Esophagus muscularis mucosa (tissue), 4 donors: ENCODE measurements at places on chromosomes 5 and 9. TPM values are rescaled to one million over a fixed set of nuclear protein-coding genes. Genes with fewer than 3 reads are reported as not detected.

DNA sequence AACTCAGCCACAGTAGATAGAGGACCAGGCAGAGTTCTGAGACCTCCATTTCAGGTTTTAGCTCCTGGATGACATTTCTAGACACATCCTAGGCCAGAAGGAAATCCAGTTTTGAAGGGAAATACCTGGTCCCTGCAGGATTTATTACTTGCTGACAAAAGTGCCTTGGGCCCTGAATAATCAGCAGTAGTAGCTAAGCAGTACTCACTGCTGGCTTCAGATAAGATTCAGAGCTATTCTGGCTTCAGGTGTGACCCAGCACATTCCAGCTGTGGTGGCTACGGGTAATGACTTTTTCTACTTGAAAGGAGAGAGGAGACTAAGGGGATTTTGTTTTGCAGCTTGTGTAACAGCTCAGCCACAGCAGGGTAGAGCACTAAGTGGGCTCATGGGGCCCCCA, 34.0 kb downstream of the NDUFAF2 start:
- no peaks in the 10 kb centered on the region for H3K27me3 ChIP-seq
- peaks cover 7% of the 10 kb centered on the region for H3K4me1 ChIP-seq
- no peak overlapping the region for H3K27ac ChIP-seq
- H3K36me3 ChIP-seq, result no peaks in the 10 kb centered on the region

DNA sequence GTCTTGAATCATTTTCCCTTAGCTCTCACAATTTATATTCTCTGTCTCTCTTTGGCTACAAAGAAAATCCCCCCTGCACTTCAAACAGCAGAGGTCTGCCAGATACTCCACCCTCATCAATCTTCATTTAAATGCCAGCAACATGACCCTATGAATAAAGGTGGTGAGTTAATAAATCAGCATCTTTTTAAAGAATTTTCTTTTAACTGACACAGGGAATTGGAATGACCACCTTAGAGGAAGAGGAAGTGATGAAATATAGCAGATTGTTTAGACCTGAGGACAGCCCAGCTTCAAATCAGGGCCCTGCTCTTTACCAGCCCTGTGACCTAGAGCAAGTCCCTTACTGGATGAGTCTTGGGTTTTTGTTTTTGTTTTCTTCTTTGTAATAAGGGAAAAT, 223.1 kb upstream of the PAPPA start:
- H3K27me3 ChIP-seq, result no peaks in the 10 kb centered on the region
- H3K4me3 ChIP-seq, result no peak overlapping the region
- no peaks in the 10 kb centered on the region for H3K36me3 ChIP-seq
- no peak overlapping the region for H3K27ac ChIP-seq

GRCh38 chr9:12416716-12417115, 276.5 kb upstream of the TYRP1 start:
- H3K27ac ChIP-seq, result no peak overlapping the region
- DNase-seq, result no peak
- H3K36me3 ChIP-seq, result no peaks in the 10 kb centered on the region
- no peak overlapping the region for H3K4me3 ChIP-seq
- no peaks in the 10 kb centered on the region for H3K27me3 ChIP-seq
- H3K4me1 ChIP-seq, result no peaks in the 10 kb centered on the region

- H3K27me3 ChIP-seq, result peaks cover 8% of the 10 kb centered on the region
- H3K4me1 ChIP-seq, result no peaks in the 10 kb centered on the region
- no peak overlapping the region for H3K4me3 ChIP-seq
Observed at GRCh38 chr9:85262333-85262732, 479.4 kb downstream of the AGTPBP1 start.

DNA sequence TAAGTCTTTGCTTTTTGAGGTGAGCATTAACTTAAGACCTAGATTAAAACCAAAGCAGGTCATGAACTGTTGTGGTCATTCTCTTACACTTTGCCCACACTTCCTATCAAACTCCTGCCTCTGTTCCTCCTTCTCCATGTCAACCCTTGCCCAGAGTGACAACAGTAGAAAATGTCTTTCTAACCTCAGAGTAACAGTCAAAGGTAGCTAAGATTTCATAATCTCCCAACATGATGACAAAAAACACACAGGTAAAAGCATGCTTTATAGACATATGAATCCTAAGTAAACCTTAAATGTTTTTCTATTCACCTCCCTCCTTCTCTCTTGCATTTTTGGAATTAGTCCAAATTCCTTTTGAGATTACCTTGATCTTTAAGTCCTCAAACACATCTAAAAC, 422.3 kb downstream of the SPATA31D1 start:
- H3K4me3 ChIP-seq, result no peak overlapping the region
- H3K4me1 ChIP-seq, result no peaks in the 10 kb centered on the region
- DNase-seq, result no peak
- H3K27me3 ChIP-seq, result no peaks in the 10 kb centered on the region

- peaks cover 47% of the 10 kb centered on the region for H3K4me1 ChIP-seq
- H3K27ac ChIP-seq, result peak overlapping the region; percentile 89
- peak overlapping the region; percentile 77 for H3K4me3 ChIP-seq
- no peaks in the 10 kb centered on the region for H3K27me3 ChIP-seq
Observed at GRCh38 chr9:32525709-32526030, 326 bp downstream of the RIGI start.

TAF1L gene
- total RNA-seq, result not detected

DNA sequence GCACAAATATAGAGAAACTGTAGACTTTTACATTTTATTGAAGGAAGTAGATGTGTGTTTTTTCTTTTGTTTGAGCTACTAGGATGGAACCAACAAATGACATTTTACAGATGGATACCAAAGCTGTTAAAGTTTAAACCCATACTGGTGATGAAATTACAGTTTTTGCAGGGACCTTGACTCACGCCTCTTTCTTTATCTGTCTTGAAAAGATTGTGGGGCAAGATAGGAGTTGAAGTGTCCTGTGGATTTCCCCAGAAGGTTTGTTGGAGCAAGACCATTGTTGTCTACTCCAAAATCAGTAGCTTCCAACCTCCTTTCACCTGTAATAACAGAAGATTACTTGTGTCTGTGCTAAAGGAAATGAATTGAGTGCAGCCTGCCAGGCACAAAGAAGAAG, 4.1 kb upstream of the C5orf63 start:
- no peaks in the 10 kb centered on the region for H3K27me3 ChIP-seq
- H3K27ac ChIP-seq, result no peak overlapping the region
- H3K4me3 ChIP-seq, result no peak overlapping the region

DTWD2 gene
- 10.5 TPM for total RNA-seq

SLCO6A1 gene
- total RNA-seq, result not detected

- no peaks in the 10 kb centered on the region for H3K36me3 ChIP-seq
- peaks cover 80% of the 10 kb centered on the region for H3K4me1 ChIP-seq
- H3K27me3 ChIP-seq, result no peaks in the 10 kb centered on the region
- H3K27ac ChIP-seq, result peak overlapping the region; percentile 96
- no peak for DNase-seq
Observed at GRCh38 chr9:70485273-70485858, 70.9 kb upstream of the KLF9 start.

- H3K36me3 ChIP-seq, result no peaks in the 10 kb centered on the region
- no peak for DNase-seq
- no peaks in the 10 kb centered on the region for H3K27me3 ChIP-seq
- H3K27ac ChIP-seq, result no peak overlapping the region
- no peaks in the 10 kb centered on the region for H3K4me1 ChIP-seq
Observed at GRCh38 chr5:66666778-66667177, 70.6 kb downstream of the MAST4 start.

DNA sequence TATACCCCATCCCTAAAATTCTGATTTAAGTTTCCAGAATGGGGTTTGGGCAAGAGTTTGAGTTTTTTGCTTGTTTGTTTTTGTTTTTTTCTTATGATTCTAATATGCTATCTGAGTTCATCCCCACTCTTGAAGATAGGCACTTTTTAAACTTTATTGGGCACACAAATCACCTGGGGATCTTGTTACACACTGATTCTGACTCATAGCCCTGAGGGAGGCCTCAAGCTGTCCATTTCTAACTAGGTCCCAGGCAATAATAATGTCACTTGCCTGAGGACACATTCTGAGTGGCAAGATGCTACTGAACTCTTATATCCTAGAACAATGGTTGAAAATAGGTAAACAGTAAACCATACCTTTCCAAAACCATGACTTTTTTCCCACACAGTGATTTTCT, 22.8 kb upstream of the ABLIM3 start:
- H3K4me3 ChIP-seq, result no peak overlapping the region
- no peaks in the 10 kb centered on the region for H3K4me1 ChIP-seq
- H3K27me3 ChIP-seq, result no peaks in the 10 kb centered on the region

DNA sequence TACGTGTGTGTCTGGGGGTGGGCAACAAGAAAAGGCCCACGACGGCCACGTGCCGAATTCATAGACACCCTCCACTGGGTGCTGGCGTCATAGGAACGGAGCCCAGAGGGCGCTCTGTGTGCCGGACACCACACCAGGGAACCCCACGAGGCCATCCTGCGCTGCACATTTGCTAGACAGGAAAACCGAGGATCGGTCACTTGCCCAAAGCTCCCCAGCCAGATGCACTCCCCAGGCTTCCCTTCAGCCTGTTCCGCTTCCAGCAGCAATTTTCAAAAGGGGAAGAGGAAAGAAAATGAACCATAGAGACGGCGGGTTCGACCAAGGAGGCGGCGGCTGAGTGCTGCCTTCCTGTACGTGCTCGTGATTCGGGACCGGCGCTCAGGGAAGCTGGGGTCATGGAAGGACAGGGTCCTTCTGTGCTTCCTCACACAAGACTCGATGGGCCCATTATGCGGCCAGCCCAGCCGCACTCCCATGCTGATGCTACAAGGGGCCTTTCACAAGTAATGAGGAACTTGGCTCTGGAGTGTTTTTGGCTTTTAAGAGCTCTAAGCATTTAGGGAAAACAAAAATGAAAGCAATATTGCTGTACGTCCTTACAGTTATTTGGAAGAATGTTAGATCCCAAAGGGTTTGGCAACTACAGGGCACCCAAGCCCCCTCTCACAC, 124.6 kb upstream of the SARDH start:
- H3K4me1 ChIP-seq, result peaks cover 16% of the 10 kb centered on the region
- H3K27me3 ChIP-seq, result no peaks in the 10 kb centered on the region
- no peaks in the 10 kb centered on the region for H3K36me3 ChIP-seq
- DNase-seq, result no peak
- H3K4me3 ChIP-seq, result peak overlapping the region; percentile 18

NUDT2 gene
- total RNA-seq, result 45.3 TPM

PCDHGB5 gene
- 4.8 TPM for total RNA-seq

DNA sequence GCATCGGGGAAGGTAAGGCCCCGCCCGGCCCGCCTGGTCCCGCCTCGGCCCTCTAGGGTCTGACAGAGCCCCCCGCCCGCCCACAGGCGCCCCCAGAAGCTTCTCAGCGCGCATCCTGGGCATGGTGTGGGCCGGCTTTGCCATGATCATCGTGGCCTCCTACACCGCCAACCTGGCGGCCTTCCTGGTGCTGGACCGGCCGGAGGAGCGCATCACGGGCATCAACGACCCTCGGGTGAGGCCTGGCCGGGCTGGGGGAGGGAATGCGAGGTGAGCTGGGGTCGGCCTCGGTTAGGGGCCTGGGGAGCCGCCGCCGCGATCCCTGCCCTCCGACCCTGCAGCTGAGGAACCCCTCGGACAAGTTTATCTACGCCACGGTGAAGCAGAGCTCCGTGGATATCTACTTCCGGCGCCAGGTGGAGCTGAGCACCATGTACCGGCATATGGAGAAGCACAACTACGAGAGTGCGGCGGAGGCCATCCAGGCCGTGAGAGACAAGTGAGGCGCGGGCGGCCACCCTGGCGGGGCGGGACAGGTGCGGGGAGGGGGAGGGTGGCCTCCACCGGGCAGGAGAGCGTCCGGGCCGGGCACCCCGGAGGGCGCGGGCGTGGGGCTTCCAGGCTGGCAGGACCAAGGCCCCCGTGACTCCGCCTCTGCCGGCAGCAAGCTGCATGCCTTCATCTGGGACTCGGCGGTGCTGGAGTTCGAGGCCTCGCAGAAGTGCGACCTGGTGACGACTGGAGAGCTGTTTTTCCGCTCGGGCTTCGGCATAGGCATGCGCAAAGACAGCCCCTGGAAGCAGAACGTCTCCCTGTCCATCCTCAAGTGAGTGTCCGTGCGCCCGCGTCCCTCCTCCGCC, 7.1 kb downstream of the LRRC26 start:
- peaks cover 21% of the 10 kb centered on the region for H3K4me1 ChIP-seq
- H3K36me3 ChIP-seq, result no peaks in the 10 kb centered on the region
- no peak overlapping the region for H3K27ac ChIP-seq
- H3K27me3 ChIP-seq, result peaks cover 100% of the 10 kb centered on the region
- DNase-seq, result no peak
- peak overlapping the region; percentile 28 for H3K4me3 ChIP-seq

DNA sequence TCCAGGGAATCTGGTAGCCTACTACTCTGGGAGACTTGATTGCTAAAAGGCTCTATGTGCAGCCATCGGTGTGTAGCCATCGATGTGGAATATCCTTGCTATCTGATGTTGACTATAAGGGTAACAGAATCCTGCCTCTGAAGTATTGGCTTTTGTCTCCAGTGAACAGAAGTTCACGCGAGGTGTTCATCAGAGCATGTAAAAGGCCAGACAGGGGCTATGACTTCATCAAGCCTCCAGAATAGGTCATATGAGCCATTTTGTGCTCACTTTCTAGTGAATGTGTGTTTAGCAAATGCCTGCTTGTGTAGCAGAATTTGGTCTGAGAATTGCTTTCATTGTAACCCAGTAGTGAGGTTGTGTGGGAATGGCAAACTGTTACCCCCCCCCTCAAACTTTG, 66.8 kb upstream of the RAD23B start:
- peak; percentile 29 for DNase-seq
- H3K27ac ChIP-seq, result no peak overlapping the region
- no peak overlapping the region for H3K4me3 ChIP-seq
- no peaks in the 10 kb centered on the region for H3K27me3 ChIP-seq

SGCD gene
- total RNA-seq, result 38.6 TPM

PDZD2 gene
- total RNA-seq, result 15.0 TPM

GRCh38 chr5:88094403-88094802, 174.2 kb downstream of the TMEM161B start:
- no peaks in the 10 kb centered on the region for H3K4me1 ChIP-seq
- no peaks in the 10 kb centered on the region for H3K36me3 ChIP-seq
- no peak overlapping the region for H3K27ac ChIP-seq
- H3K4me3 ChIP-seq, result no peak overlapping the region

DNA sequence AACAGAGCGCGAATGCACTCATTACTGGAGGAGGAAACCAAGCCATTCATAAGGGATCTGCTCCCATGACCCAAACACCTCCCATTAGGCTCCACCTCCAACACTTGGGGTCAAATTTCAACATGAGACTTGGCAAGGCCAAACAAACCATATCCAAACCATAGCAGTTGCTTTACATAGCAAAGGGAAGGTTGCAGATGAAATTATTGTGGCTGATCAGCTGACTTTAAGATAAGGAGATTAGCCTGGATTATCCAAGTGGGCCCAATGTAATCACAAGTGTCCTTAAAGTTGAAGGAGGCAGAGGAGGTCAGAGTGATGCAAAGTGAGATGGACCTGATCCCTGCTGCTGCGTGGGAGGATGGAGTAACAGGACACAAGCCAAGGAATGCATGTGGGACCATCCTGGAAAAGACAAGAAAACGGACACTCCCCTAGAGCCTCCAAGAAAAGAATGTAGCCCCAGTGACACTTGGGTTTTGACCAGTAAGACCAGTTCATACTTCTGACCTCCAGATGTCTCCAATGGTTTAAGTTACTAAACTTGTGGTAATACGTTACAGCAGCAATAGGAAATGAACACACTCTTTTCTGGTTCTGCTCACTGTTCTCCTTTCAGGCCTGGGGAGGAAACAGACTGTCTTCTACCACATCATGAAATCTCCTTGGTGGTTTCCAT, 167.3 kb downstream of the GNAQ start:
- no peaks in the 10 kb centered on the region for H3K27me3 ChIP-seq
- H3K4me3 ChIP-seq, result no peak overlapping the region
- no peaks in the 10 kb centered on the region for H3K4me1 ChIP-seq
- no peak for DNase-seq

- no peaks in the 10 kb centered on the region for H3K36me3 ChIP-seq
- peaks cover 43% of the 10 kb centered on the region for H3K27me3 ChIP-seq
- H3K4me1 ChIP-seq, result peaks cover 40% of the 10 kb centered on the region
- no peak for DNase-seq
Observed at GRCh38 chr9:93962017-93962416, 6.9 kb upstream of the BARX1 start.
